ENCODE measurements at places on chromosomes 1 and 21.

DNA sequence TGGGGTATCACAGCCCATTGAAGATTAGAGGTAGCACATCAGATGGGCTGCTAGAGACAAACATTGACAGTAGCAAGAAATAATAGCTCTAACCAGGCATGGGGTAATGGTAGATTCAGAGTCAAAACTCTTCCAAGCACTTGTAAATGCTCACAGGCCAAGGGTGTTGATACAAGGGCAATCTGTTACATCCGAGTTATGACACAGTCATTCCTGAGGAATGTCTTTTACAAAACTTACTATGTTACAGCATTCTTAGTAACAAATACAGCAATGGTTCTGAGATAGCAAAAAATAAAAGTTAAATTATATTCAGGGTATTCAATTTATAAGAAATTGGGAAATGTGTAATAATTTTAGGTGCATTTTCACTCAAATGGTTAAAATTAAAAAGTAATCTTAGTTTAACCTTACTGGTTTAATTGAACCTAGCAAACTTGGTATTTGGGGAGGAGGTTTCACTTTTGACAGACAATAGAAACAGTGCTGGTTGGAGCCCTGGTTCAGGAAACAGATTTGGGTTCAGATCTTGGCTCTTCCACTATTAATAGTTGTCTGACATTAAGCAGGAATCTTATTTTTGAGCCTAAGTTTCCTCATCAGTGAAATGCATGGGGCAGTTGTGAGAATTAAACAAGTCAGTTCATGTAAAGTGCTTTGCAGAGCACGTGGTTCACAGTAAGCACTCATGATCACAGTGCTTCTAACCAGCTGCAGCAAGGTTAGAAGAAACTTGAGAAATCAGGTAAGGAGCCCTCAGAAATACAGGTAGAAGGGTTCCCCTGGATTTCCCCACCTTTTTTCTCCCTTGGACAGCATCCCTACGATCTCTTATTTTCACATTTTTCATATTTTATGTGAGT is 4.4 kb downstream of the ST3GAL3 start:
- no peak for DNase-seq

DNA sequence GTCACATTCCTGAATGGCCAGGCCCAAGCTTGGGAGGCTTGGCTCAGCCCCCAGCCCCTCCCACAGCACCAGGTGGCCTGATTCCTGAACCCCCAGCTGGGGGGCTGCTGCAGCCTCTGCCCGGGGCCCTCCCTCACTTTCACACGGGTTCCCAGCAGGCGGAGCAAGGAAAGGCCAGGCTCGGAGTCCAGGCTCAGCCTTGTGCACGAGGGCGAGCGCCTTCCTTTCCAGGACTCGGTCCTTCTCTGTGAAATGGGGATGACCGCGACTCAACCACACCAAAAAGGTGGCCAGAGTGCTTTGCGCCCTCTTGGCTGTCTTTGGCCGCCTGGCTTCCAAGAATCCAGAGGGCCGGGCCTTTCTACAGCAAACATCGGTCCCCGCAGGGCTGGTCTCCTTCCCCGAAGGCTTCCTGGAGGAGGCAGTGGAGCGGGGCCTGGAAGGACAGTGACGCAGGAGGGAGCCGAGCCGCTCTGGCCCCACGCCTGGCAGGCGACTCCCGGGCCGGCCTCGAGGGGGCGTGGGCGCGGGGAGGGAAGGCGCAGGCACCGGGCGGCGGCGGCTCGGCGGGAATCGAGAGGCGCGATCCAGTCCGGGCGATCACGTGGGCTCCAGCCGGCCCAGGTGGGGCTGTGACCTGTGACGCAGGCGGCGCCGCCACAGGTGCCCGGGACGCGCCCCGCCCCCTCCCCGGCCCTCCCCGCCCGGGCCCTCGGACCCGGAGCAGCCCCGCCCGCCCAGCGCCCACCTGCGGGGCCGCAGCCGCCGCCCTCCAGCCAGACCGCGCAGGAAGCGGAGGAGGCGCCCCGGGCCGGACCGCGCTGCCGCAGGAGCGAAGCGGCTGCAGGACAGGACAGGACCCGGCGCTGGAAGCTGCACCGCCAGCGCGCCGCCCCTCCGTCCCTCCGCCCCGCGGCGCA is at the start of gene ARHGEF16:
ARHGEF16 (plus strand) TSS at position 775 of the 920 bp plus-strand sequence. CDS start 8,420 bp downstream, outside the sequence.
- peak; percentile 88 for DNase-seq

GRCh38 chr1:115198938-115199337 is 109.6 kb upstream of the TSPAN2 start:
- DNase-seq: no peak

DNA sequence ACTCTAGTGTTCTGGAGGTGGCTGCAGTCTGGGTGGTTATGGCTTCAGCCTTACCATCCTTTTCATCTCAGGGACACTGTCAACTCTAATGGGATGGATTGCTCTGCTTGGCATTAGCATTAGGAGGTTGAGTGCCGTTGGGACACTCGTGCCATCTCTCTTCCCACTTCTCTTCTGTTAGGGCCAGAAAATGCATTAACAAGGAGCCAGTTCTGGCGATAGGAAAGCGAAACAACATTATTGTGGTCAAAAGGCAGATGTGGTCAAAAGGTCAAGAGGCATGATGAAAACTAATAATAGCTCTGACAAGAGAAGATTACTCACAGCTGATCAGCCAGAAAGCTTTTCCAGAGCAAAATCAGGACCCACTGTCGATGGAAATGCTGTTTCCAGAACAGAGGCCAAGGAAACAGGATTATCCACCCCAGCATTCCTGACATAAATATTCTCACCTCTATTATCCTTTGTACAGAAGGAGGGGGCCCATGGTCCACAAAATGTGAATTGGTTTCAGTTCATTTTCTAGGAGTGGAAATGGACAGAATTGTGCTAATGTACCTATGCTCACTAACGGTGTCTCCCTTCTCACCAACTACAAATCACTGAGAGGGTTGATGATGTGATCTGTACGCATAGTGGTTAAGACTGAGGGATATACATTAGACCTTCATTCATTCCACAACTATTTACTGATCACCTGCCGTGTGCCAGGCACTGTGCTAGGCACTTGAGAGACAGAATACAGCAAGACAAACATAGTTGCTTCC is 72.0 kb downstream of the ST6GALNAC5 start:
- no peak for DNase-seq

DNA sequence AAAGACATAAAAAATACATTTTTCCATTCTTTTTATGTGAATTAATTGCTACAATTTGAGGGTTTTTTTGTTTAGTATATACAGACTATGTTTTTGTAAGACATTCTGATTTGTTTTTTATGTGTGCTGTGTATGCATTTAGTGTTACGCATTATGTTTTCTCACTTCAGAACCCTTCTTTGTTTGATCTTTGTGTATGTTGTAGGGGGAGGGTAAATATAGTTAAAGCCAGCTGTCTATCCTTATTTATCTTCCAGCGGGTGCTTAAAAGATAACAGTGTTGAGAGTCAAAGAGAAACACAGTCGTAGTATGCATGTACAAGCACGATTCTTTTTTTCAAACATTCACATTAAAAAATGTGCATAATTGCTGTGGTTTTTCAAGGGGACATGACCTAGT is 97.5 kb upstream of the KIAA1614 start:
- no peak for DNase-seq

- no peak for DNase-seq
Measured at GRCh38 chr21:16363518-16363917, 633.7 kb downstream of the USP25 start.

DNA sequence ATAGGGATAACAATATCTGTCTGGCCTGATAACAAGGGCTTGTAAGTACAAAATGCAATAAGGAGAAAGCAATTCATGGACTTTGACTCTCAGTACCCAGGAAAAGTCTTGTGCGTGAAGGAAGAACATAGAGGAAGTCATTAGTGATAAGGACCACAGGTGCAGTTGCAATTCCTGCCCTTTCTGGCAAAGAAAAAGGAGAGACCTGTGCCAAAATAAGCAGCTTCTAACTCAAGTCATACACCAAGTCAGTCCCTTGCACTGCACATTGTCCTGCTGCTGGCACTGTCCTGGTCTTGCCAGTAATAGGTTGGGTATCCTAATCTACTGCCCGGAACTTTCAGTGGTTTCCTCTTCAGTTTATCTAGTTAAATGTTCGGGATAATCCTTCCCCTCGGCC is 14.8 kb upstream of the SOD1 start:
- DNase-seq: no peak

DNA sequence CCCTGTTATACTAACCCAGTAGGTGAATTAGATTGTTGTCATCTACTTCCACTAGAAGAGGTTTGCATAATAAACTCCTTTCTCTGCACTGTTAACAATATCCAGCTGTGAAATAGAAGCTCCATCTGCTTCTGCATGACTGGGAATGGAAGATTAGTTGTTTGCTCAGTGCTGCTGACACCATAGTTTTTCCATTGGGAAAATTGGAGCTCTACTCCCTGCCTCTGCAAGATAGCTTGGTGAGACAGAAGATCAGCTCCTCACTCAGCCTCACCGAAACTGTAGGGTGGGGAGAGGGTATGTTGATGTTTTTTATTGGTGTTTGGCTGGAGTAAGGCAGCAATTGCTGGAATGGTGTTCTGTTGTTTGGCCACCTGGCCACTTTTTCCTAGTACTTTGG is 331.6 kb upstream of the ADAMTS5 start:
- no peak for DNase-seq

DNA sequence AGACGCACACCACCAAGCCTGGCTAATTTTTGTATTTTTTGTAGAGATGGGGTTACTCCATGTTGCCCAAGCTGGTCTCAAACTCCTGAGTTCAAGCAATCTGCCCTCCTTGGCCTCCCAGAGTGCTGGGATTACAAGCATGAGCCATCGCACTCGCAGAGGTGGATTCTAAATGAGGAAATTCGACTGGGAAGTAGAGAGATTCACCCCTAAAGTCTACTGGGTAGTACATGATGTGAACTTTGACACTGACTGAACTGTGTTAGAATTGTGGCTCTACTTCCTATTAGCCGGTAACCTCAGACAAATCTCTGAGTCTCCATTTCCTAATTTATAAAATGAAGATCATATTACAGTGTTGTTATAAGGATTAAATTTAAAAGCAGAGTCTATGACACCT is 276.0 kb upstream of the NR5A2 start:
- DNase-seq: no peak

GRCh38 chr1:56432166-56432971 is 147.0 kb downstream of the PLPP3 start:
- peak; percentile 40 for DNase-seq

DNA sequence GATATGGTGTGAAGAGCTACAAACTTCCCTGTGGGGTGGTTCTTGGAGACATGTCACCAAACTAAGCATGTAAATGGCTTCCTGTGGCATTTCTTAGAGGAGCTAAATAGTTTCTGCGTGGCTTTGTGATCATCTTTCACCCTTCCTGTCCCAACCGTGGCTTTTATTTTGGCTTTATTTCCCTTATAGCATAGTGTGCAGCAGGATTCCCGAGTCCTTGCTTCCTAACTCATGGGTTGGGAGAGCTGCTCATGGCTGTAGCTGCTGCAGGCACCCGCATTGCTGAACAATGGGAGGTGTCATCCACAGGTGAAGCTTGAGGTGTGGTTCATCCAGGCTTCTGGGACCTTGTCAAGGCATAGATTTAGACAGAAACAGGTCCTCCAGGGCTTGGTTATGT is 192.0 kb downstream of the SDCCAG8 start:
- DNase-seq: no peak

- DNase-seq: no peak
Measured at GRCh38 chr1:230809256-230809990, 58.9 kb downstream of the C1orf198 start.

DNA sequence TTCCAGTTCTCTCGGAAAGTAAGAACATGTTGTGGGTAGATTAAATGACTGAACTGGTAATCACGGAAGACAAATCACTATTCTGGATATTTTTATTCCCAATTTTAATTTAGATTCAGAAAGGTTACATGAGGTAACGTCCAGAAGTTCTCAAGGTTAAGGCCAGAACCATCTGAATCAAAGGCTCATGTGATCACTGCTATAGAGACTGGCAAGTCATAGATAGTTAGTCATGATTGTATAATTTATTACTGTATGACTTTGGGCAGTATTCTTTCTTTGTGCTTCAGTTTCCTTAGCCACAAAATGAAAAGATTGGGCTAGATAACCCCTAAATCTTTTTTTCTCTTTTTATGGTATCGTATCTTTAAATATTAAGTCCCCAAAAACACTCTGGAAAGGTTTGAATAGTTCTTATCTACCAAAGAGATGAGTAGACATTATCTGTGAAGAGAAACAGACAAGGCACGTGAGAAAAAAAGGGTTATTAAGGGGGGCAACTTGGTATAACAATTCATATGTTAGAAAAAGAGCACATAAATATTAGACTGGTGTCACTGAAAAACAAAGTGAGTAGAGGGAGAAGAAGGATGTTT is 241.0 kb downstream of the PTPRC start:
- DNase-seq: no peak

DNA sequence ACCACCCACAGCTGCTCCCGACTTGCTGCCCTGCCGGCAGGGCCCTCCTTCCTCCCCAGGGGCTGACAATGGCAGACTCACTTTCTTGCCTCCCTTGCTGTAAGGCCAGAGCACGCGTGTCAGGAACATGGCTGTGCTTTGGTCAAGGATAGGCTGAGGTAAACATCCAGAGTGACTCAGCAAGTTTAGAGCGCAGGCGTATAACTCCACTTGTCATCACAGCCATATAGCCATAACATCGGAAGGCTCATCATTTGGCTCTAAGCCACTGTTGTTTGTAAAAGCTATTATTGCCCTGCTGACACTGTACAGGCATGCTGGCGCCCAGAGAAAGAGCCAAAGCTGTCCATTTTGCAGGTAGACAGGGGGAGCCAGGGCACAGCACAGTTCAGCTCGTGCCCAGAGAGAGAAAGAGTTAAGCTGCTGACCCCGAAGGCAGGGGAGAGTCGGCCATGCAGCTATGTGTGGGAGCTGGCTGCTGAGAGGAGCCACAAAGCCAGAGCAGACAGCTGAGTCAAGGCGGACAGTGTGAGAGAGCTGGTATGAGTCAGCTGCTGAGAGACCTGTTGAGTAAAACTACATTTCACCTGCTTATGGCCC is 60.6 kb downstream of the GNG4 start:
- no peak for DNase-seq

GRCh38 chr1:118954301-118954905 is 33.7 kb downstream of the TBX15 start:
- DNase-seq: no peak

GRCh38 chr1:226846786-226847185 is 23.6 kb upstream of the PSEN2 start:
- DNase-seq: no peak
